Cardiac ventricle fibroblast (primary cell): ENCODE measurements at places on chromosomes 13 and 19. TPM values are rescaled to one million over a fixed set of nuclear protein-coding genes. Genes with fewer than 3 reads are reported as not detected.

The KCNN4 gene
- total RNA-seq = not detected in 2 replicates

The ITGBL1 gene
- 22.6 and 23.1 TPM in 2 replicates for total RNA-seq

The C13orf46 gene
- total RNA-seq = 0.15 TPM in 1 of 2 replicates, not detected in the other

The OR7C2 gene
- not detected in 2 replicates for total RNA-seq

The ZSCAN4 gene
- not detected in 2 replicates for total RNA-seq

The BCL2L12 gene
- total RNA-seq = 3.8 and 4.4 TPM in 2 replicates

The OSCAR gene
- total RNA-seq = 0.69 TPM in 1 of 2 replicates, not detected in the other

The SKA3 gene
- total RNA-seq = 2.8 and 4.6 TPM in 2 replicates

The ATXN8OS gene
- total RNA-seq = not detected in 2 replicates

The ETV2 gene
- 0.88 and 1.2 TPM in 2 replicates for total RNA-seq

The RTBDN gene
- total RNA-seq = not detected in 2 replicates

The SERP2 gene
- 2.7 and 3.4 TPM in 2 replicates for total RNA-seq

The NLRP4 gene
- not detected in 2 replicates for total RNA-seq

The ZNF773 gene
- total RNA-seq = 11.2 and 16.2 TPM in 2 replicates

The ZNF850 gene
- total RNA-seq = 1.4 and 2.0 TPM in 2 replicates

The SBK2 gene
- not detected in 2 replicates for total RNA-seq

The ANGPTL4 gene
- 112 and 127 TPM in 2 replicates for total RNA-seq

The FGF21 gene
- total RNA-seq = not detected in 2 replicates

The MEX3D gene
- total RNA-seq = 28.2 and 35.9 TPM in 2 replicates

The ZNF729 gene
- total RNA-seq = not detected in 2 replicates

The PDX1 gene
- total RNA-seq = not detected in 2 replicates

The ZNF837 gene
- 3.8 and 4.8 TPM in 2 replicates for total RNA-seq

The MAST1 gene
- 0.19 and 1.3 TPM in 2 replicates for total RNA-seq

The C19orf73 gene
- 0.25 and 2.7 TPM in 2 replicates for total RNA-seq

The RNF225 gene
- total RNA-seq = not detected in 2 replicates

The FAM216B gene
- not detected in 2 replicates for total RNA-seq

The VMAC gene
- 3.0 and 5.4 TPM in 2 replicates for total RNA-seq

The CASP14 gene
- total RNA-seq = not detected in 2 replicates

The TMED1 gene
- total RNA-seq = 37.4 and 47.1 TPM in 2 replicates

The LYPD5 gene
- 1.00 and 1.5 TPM in 2 replicates for total RNA-seq

The CERS1 gene
- 0.56 and 2.1 TPM in 2 replicates for total RNA-seq
